Chondrocyte (in vitro differentiated cells): ENCODE measurements at places on chromosomes 7 and 10. TPM values are rescaled to one million over a fixed set of nuclear protein-coding genes. Genes with fewer than 3 reads are reported as not detected.

DNA sequence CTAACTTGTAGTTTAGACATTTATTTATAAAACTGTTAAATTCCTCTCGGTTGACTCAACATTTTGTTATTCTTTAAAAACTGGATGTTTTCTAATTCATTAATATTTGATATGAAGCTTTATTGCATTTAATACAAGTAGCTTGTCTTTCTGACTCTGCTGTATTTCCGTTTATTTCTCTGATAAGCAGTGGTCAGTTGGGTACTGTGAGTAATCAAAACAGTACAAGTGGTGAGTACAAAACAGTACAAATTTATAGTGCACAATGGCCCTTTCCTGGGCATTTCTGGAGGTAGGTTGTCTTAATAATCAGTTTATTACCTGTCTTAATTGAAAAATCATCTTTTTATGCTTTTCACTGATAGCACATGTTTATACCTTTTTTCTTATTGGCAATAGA is 182.7 kb downstream of the CCSER2 start:
- peaks cover 17% of the 10 kb centered on the region for H3K36me3 ChIP-seq
- H3K27ac ChIP-seq = no peak overlapping the region
- H3K27me3 ChIP-seq = no peaks in the 10 kb centered on the region

Gene PSD
- total RNA-seq = 3.0 to 4.0 TPM (median 4.0 TPM) in 3 replicates

DNA sequence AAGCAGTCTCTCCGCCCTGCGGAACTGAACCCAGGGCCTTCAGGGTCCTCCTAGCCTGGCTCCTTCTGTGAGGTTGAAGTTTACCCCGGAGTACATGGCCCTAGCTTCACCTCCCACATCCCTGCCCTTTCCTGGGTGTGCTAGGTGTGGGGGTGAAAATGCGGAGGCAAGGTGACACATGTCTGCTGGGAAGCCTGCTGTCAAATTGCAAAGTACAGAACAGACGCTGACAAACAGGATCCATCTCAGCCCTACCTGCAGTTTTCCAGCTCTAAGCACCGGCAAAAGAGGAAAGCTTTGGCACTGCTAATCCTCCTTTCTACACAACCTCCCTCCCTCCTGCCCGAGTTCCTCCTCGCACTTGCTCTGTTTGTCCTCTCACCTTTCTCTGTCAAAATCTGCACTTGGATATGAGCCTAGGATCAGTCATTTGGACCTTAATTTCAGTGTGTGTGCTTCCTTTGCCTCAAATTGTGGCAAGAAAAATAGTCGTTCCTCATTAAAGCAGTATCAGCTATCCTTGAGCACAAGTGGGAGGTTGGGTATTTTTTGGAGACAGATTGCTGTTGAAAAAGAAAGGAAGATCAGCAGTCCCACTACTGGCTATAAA is 14.4 kb upstream of the GPR15LG start:
- no peak overlapping the region for H3K4me3 ChIP-seq
- no peaks in the 10 kb centered on the region for H3K4me1 ChIP-seq
- H3K27ac ChIP-seq = no peak overlapping the region

DNA sequence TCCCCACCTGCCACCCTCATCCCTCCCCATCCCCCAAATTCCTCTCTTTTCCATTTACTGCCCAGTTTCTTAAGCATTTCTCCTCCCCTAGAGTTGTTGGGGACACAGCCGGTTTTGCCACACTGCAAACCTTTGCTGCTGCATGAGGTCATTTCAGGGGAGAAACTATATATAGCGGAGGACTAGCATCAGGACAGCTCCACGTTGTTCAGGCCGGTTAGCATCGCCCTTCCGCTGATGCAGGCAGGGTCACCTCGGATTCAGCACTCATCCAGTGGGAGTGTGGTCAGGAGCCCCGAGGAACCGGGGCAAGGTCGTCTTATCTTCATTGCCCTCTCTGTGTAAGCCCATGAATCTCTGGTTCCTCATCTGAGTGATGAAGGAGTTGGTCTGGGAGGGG is 15.6 kb downstream of the UBTD1 start:
- DNase-seq = no peak
- H3K36me3 ChIP-seq = no peaks in the 10 kb centered on the region
- H3K4me1 ChIP-seq = peaks cover 41% of the 10 kb centered on the region
- no peak overlapping the region for H3K4me3 ChIP-seq
- H3K27ac ChIP-seq = no peak overlapping the region

DNA sequence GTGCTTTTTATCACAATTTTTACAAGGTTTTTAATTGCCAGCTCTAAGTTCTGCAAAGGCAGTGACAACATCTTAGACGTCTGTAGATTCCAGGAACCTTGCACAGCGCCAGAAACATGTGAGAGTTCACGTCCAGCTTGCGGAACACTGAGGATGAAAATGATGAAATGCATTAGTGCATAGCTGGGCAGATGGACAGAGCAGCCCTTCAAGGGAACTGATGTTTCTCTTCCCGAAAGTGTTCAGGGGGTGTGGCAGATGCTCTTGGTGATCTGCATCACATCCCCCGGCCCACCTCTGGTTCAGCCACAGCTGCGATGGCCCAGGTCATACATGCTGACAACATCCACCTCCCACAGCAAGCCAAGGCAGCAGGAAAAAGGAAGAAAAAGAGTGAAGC is 40.9 kb downstream of the ITIH5 start:
- no peaks in the 10 kb centered on the region for H3K36me3 ChIP-seq
- peaks cover 3% of the 10 kb centered on the region for H3K27me3 ChIP-seq
- no peak overlapping the region for H3K27ac ChIP-seq

- no peak overlapping the region for H3K27ac ChIP-seq
- H3K36me3 ChIP-seq = peaks cover 1% of the 10 kb centered on the region
- H3K4me3 ChIP-seq = no peak overlapping the region
- DNase-seq = peak; percentile 69
These were observed 7.3 kb upstream of the ADAP1 start for GRCh38 chr7:961546-962400.

Gene NODAL
- total RNA-seq = 0.49 TPM in 1 of 3 replicates, not detected in the others

- H3K4me3 ChIP-seq = no peak overlapping the region
- no peak overlapping the region for H3K27ac ChIP-seq
- H3K27me3 ChIP-seq = peaks cover 18% of the 10 kb centered on the region
- DNase-seq = no peak
These were observed 328.2 kb downstream of the DNAJB6 start for GRCh38 chr7:157664871-157665633.

GRCh38 chr10:26665080-26666048 is 32.1 kb upstream of the PDSS1 start:
- H3K36me3 ChIP-seq = no peaks in the 10 kb centered on the region
- H3K4me1 ChIP-seq = no peaks in the 10 kb centered on the region
- H3K27me3 ChIP-seq = peaks cover 18% of the 10 kb centered on the region

Gene HABP2
- not detected in 3 replicates for total RNA-seq

- H3K4me3 ChIP-seq = no peak overlapping the region
- no peak overlapping the region for H3K27ac ChIP-seq
- H3K36me3 ChIP-seq = no peaks in the 10 kb centered on the region
- no peak for DNase-seq
- H3K4me1 ChIP-seq = peaks cover 5% of the 10 kb centered on the region
- no peaks in the 10 kb centered on the region for H3K27me3 ChIP-seq
These were observed 31.6 kb downstream of the USP54 start for GRCh38 chr10:73559590-73559989.

GRCh38 chr10:123649676-123650075 is 16.5 kb upstream of the GPR26 start:
- no peak for DNase-seq
- H3K4me3 ChIP-seq = no peak overlapping the region
- no peaks in the 10 kb centered on the region for H3K36me3 ChIP-seq
- no peaks in the 10 kb centered on the region for H3K27me3 ChIP-seq
- H3K27ac ChIP-seq = no peak overlapping the region

- peaks cover 65% of the 10 kb centered on the region for H3K4me1 ChIP-seq
- no peaks in the 10 kb centered on the region for H3K27me3 ChIP-seq
- peaks cover 10% of the 10 kb centered on the region for H3K36me3 ChIP-seq
- peak overlapping the region; percentile 91 for H3K27ac ChIP-seq
- no peak overlapping the region for H3K4me3 ChIP-seq
These were observed 319.5 kb upstream of the NFE2L3 start for GRCh38 chr7:25832456-25832855.

DNA sequence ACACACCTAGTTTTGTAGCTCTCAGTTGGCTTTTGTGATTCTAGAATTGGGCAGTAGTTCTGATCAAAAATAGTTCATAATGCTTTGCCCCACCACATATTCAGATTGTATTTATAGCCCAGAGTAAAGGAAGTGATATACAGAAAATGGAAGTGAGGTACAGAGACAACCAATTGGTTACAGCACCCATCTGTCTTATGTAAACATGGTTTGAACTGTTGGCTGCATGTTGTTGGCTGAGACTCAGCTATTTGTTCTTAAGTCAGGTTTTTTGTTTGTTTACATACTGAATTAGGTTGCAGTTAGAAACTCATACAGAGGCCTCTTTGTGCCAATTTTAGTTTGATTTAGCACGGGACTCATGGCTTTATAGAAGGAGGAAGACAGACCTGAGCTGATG is 158.9 kb upstream of the GPR26 start:
- peaks cover 1% of the 10 kb centered on the region for H3K27me3 ChIP-seq
- H3K36me3 ChIP-seq = no peaks in the 10 kb centered on the region
- H3K27ac ChIP-seq = no peak overlapping the region
- no peak for DNase-seq

- DNase-seq = no peak
- H3K27ac ChIP-seq = no peak overlapping the region
- H3K4me1 ChIP-seq = no peaks in the 10 kb centered on the region
- H3K4me3 ChIP-seq = no peak overlapping the region
These were observed 164.9 kb downstream of the TMEM178B start for GRCh38 chr7:141238596-141239243.

Gene RASA4B
- total RNA-seq = 7.5 to 12.3 TPM (median 9.9 TPM) in 3 replicates

DNA sequence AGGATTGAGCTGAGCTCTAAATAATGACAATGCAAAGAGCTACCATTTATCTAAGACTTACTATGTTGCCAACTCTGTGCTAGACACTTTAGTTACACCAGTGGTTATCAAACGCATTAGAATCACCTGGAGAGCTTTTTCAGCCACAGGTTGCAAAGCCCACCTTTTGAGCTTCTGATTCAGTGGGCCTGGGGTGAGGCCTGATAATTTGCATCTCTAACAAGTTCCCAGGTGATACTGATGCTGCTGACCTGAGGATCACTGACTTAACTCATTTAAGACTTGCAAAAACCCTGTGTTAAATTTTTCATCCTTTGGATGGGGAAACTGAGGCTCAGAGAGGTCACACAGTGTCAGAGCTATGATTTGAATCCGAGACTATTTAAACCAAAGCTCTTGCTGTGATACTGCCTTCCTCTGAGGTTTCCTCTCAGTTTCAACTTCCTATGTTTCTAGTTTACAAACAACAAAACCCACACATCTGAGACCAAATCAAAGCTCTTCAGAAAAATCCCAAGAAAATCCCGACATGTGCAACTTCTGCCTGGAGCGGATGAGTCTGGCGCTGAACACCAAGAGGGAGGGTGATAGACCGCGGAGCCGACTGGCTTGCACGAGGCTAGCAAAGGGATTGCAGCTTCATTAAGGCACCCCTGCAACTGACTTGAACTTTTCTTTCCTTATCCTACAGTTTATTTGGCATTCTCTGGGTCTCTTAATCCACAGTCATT is 124.9 kb downstream of the CYP26A1 start:
- no peak for DNase-seq
- H3K4me1 ChIP-seq = peaks cover 25% of the 10 kb centered on the region
- H3K27ac ChIP-seq = peak overlapping the region; percentile 74
- H3K36me3 ChIP-seq = no peaks in the 10 kb centered on the region
- H3K4me3 ChIP-seq = peak overlapping the region; percentile 59
- H3K27me3 ChIP-seq = no peaks in the 10 kb centered on the region

Gene OR2A12
- total RNA-seq = not detected in 3 replicates

Gene JAZF1
- total RNA-seq = 21.2 to 33.8 TPM (median 31.1 TPM) in 3 replicates

DNA sequence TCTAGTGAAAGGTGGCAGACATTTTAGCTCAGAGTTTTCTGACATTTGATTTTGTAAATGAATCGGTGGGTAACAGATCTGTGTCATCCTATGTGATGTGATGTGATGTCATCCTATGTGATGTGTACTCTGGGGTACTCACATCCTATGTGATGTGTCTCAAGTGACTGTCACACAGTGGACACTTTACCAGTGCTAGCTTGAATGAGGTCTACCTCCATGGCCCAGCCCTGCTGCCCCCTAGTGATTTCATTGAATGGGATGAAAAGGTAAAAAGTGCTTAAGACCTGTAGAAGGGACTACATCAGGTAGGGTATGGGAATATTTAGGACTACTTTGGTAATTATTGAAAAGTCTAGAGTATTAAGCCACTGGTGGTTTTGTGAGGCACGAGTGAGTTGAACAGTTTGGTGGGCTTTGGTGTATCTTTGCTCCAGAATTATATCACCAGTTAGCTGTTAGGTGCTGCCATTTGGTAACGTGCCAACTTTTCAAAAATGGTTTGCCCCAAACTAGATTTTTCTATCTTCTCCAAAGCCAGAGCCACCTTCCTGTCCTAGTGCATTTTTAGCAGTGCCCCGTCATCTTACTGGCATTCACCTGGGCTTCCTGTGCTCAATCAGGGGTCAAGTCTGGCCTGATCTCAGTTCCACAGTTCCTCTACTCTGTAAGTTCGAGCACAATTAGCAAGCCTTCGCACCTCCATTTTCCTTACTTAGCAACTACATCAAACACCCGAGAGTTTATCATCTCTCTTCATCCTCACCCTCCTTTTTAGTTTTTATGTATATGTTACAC is 9.7 kb downstream of the EIF4H start:
- no peak overlapping the region for H3K4me3 ChIP-seq
- H3K4me1 ChIP-seq = peaks cover 75% of the 10 kb centered on the region
- H3K27ac ChIP-seq = peak overlapping the region; percentile 70
- DNase-seq = no peak
- peaks cover 8% of the 10 kb centered on the region for H3K36me3 ChIP-seq

Gene SEMA4G
- total RNA-seq = 4.8 to 8.0 TPM (median 7.9 TPM) in 3 replicates

DNA sequence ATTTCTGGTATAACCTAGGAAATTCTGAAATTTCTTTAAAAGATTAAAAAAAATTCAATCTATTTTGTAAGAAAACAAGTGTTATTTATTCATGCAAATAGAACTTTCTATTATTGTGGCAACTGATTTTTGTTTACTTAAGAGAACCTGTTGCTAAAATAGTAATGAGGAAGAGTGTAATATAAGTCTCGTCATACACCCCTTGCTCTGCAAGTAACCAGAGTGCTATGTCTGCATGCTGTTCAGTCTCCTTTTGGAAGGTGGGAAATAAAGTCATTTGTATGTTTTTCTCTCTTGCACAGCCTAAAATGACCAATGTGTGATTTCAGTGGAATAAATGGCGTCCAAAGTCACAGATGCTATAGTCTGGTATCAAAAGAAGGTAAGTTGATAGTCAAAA is 41.3 kb downstream of the PHTF2 start:
- no peaks in the 10 kb centered on the region for H3K27me3 ChIP-seq
- peaks cover 2% of the 10 kb centered on the region for H3K36me3 ChIP-seq
- H3K4me3 ChIP-seq = no peak overlapping the region
- H3K4me1 ChIP-seq = peaks cover 5% of the 10 kb centered on the region
- DNase-seq = no peak
